ENCODE measurements at places on chromosomes 12 and 14.

- no peak for DNase-seq
Measured at GRCh38 chr12:92630968-92631367, 71.8 kb upstream of the PLEKHG7 start.

DNA sequence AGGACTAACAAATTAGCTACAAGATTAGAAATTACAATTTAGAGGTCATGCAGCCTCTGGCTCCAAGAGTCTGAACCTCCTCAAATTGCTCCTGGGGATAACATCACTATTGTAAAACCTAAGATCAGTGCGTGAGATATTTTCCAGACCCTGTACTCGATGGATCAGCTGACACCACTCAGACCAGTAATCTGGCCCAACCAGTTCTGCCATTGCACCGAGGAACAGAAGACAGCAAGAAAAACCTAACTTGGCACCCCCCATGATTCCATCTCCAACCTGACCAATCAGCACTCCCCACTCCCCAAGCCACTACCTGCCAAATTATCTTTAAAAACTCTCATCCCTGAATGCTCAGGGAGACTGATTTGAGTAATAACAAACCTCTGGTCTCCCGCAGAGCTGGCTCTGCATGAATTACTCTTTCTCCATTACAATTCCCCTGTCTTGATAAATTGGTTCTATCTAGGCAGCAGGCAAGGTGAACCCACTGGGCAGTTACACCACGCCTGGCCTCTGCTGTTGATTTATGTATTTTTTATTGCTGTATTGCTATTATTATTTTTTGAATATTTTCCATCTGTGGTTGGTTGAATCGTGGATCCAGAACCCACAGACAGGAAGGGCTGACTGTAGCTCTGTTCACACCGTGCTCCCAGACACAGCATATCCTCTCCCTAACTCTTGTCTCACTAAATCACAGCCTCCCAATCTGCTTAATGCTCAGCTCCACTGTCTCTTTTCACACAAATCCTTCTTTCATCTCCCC lies 9.2 kb downstream of the HEBP1 start:
- no peak for DNase-seq

DNA sequence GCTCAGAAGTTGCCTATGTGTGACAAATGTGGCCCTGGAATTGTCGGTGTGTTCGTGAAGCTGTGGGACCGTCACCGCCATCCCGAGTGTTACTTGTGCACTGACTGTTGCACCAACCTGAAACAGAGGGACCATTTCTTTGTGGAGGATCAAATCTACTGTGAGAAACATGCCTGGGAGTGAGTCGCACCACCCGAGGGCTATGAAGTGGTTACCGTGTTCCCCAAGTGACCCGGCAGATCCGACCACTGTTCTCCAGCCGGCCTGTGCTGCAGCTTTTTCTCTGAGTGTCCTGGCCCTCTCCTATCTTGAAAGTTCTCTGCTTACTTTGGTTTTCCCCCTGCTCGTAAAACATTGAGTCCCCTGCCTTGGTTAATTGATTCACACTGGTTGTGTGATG lies 65.3 kb downstream of the VCPKMT start:
- no peak for DNase-seq

DNA sequence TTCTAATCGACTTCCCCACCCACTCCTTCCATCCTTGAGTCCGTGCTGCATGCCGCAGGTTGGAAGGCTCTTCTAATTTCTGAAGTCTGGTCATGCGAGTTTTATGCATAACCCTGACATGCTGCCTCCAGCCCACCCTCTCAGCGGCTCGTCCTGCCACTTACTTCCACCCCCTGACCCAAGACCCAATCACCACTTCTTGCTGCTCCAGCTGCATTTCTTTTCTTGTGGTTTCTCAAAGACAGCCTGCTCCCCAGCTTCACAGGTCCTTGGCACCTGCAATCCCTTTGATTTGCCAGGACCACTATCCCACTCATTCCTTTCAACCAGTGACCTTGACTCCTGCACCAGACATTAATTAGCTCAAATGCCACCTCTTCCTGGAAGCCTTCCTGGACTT lies 486.7 kb downstream of the VRK1 start:
- no peak for DNase-seq

GRCh38 chr14:24037658-24038037 lies 14.2 kb upstream of the CARMIL3 start:
- no peak for DNase-seq

GRCh38 chr12:33581613-33582122 lies 142.0 kb upstream of the SYT10 start:
- DNase-seq = no peak

DNA sequence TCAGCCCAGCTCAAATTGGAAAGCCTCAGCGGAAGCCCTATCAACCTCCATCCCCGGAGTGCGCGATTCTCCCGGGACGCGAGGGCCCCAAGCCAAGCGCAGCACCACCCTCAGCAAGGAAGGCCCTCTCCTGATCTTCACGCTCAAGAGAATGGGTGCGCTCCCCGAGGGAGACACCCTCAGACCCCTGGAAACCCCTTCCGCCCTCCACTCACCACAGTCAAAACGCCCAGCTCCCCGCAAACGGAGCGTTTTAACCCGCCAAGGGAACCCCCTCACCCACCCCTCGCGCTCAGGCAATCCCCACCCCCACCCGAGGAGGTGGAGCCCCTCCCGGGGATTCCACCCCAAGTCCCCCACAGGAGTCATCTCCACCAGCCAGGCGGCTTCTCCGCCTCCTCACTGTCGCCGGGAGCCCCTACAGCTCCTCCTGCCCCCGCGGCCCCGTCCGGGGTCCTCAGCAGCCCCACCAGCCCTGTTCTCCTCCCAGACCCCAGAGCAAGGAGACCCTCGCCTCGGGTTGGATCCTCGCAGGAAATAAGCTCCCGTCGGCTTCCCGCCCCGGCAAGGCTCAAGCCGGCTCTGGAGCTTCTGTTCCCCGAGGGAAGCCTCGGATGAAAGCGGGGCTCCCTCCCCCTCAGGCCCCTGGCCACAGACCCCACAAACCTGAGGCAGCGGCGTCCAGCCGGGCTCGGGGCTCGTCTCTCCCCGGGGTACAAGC lies 507 bp downstream of the BAZ2A start:
- peak; percentile 42 for DNase-seq

- DNase-seq = no peak
Measured at GRCh38 chr14:98868866-98869265, 403.1 kb downstream of the BCL11B start.

DNA sequence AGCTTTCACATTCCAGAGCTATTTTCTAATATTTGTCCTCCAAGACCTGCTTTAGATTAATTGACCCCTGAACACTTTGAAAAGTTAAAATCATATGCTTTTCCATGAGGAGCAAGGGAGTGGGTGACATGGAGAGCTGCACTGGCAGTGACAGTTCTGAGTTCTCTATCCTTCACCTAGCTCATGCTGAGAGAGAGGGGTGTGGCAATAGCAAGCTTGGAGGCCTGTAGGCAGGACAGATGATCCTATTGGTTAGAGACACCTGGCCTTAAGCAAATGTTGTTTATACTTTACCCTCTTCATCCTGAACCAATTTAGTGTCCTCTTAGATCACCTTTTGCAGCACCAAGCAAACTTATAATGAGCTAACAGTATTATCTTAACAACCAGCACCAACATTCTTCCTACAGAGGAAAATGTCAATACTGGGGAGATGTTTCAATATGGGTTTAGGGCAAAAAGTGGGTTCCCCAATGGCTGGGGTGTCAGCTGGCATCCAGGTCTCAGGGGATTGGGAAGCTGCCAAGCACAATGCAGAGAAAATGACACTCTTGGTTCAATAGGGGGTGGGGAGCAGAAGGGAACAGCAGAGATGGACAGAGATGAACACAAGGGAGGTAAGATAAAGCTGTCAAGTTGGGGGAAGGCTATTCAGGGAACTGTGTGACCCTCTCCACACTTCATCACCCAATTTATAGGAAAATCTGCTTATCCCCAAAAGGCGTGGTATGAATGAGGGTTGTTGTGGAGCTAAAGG lies 37.0 kb upstream of the PPM1H start:
- no peak for DNase-seq

GRCh38 chr12:92908108-92908507 lies 21.0 kb downstream of the EEA1 start:
- DNase-seq = no peak

GRCh38 chr12:124109760-124110159 lies 136.7 kb downstream of the ZNF664 start:
- DNase-seq = no peak

Data from activated T-cell treated with anti-CD3 and anti-CD28 coated beads for 1 hour (primary cell).